ENCODE measurements at places on chromosomes 7 and 10. TPM values are rescaled to one million over a fixed set of nuclear protein-coding genes. Genes with fewer than 3 reads are reported as not detected.

The KCNH2 gene
- 16.5 TPM for total RNA-seq

GRCh38 chr7:2403718-2404648 lies 572 bp downstream of the CHST12 start:
- peak; percentile 42 for DNase-seq

GRCh38 chr7:1176891-1177373 lies 16.9 kb upstream of the ZFAND2A start:
- DNase-seq = peak; percentile 60

DNA sequence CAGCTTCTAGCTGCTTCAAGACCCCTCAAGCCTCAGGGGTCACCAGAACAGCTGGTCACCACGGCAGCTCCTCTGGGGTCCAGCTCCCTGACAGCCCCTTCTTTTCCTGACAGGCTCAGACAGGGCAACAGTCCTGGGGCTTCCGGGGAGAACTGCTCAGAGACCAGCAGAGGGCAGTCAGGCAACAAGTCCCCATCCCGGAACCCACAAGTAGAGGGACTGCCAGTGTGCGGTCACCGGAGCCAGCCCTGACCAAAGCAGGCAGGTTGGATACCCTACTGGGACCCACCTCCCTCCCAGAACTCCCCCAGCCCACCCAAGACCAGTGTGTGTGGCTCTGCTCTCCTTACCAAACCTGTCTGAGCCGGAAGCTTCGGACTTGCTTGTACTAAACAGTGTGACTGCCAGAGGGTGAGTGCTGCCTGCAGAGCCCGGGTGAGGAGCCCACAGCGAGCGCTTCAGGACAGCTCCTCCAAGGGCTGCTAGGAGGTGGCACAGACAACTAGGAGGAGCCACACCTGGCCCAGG lies 40.3 kb downstream of the YKT6 start:
- peak; percentile 88 for DNase-seq

DNA sequence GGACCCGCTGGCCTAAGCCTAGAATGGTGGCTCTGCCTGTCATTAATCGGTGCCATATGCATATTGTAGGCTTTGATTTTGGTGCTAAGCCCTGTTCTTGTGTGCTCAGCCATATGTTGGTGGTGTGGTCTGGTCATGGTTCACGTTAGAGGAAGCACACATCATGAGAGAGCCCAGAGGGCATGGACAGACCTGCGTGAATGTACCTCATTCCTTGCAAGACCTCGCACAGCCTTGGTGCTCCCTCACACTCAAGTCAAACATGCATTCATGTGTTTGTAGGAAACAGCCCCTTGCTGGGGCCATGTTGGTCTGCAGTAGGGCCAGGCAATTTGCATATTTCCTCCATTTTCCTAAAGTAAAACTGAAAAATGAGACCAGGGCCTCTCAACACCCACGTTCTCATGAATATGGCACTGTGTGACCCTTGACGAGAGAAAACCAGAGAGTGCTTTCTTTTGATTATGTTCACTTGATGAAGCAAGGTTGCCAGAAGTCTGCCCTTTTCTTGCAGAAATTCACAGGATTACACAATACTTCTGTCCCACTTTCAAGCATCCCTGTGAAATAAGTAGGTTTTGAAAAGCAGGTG lies 268.7 kb downstream of the CELF2 start:
- DNase-seq = no peak

- DNase-seq = no peak
Measured at GRCh38 chr7:20224025-20224424, 6.8 kb upstream of the MACC1 start.

DNA sequence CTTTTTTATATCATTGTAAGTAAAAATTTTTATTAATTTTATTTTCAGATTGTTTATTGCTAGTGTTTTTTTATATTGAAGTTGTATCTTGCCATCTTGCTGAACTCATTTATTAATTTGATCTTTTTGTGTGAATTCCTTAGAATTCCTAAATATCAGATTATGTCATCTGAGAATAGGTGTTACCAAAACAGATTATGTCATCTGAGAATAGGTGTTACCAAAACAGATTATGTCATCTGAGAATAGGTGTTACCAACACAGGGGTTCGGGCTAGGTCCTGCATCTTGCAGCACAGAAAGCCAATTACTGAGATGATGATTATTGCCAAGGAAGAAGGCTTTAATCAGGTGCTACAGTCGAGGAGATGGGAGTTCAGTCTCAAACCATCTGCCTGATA lies 383.4 kb downstream of the CNTNAP2 start:
- DNase-seq = no peak

DNA sequence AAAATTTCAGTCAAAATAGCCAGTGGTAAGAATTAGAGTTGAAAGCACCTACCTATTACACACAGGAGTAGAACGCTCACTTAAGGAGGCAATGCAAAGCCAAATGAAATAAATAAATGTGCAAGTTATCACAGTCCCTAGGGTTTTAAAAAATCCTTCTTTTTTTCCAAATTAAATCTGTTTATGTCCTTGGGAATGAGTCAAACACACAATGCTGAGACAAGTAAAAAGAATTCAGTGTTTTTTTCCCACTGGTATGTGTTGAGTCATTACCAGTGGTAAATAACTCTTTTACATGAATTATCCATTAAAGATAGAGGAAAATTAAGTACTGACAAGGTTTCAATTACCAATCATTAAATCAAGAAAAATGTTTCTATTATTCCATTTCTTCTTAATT lies 438.6 kb downstream of the TNS3 start:
- no peak for DNase-seq

DNA sequence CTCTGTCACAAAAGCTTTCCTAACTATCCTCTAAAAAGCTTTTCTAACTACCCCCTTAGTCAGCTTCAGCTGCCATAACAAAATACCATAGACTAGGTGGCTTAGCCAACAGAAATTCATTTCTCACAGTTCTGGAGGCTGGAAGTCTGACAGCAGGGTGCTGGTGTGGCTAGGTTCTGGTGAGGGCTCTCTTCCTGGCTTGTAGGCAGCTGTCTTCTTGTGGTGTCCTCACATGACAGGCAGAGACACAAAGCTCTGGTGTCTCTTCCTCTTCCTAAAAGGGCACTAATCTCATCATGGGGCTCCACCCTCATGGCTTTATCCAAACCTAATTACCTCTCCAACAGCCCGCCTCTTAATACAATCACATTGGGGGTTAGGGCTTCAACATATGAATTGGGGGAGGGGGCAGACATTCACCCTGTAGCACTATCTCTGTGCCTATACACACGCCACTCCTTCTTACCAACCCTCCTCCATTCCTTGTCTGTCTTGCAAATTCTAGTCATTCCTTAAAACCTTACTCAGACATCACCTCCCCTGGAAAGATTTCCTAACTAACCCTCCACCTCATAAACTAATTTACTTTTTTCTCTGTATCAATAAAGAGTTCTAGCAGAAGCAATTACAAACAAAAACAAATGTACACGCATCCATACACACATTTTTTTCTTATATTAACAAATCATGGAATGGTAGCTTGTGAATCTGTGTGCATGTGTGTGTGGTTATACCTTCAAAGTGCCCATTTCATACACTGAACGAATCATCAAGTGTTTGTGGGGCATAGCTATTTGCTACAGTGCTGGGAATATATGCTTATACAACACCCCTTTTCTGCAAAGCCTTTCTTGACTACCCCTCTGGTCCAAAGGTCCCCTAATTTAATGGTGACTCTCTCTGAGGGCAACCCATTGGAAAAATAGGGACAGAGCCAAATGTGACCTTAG lies 26.4 kb downstream of the RHOBTB1 start:
- DNase-seq = no peak

- DNase-seq = peak; percentile 35
Measured at GRCh38 chr10:107480781-107481180, 316.3 kb upstream of the SORCS1 start.

GRCh38 chr10:69363666-69364065 lies 53.1 kb downstream of the TACR2 start:
- DNase-seq = no peak

- DNase-seq = peak; percentile 30
Measured at GRCh38 chr7:113796557-113796956, 122.3 kb downstream of the PPP1R3A start.

GRCh38 chr10:152915-153314 lies 17.7 kb downstream of the ZMYND11 start:
- DNase-seq = no peak

DNA sequence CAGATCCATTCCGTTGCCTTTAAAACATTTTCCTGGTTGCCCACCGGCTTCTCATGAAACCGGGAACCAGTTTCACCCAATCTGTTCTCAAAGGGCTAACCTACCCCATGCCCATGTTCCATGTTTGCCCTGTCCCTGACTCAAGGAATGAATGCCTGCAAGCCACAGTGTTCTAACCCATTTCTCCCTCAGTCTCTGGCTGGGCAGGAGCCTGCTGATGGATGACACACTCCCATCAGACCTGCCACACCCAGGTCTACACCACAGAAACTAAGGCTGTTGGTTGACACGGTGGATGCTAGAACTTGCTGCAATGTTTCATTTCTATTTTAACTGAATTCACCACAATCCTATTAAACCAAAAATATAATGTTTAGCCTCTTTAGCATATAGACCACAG lies 15.6 kb downstream of the CLRN3 start:
- DNase-seq = no peak

- no peak for DNase-seq
Measured at GRCh38 chr10:53115660-53116059, 343.1 kb upstream of the MBL2 start.

DNA sequence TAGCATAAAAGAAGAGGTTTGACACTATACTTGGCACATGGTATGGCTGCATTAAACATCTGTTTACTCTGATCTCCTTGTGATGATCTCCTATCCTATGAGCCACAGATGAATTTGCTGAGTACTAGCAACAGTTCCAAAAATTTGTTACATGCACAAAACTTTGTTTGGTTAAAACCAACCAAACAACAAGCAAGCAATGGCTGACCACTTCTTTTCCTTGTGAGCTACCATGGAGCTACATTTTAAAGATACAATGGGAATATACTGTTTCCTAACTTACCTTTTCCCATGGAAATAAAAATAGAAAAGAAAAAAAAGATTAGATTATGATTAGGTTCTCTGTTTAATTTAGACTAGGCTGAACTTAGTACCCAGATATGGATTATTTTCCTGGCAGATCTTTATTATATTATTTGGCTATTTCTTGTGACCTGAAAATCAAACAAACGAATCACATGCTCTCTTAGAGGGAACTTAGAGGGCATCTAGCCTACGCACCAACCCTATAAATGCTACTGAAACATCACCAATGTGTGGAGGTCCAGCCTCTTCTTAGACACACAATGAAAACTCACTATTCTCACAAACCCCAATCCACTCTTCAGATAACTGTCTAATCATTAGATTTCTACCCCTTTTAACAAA lies 80.1 kb upstream of the FAM133B start:
- no peak for DNase-seq

Data from tongue (tissue), 3 donors.